ENCODE measurements at places on chromosomes 5 and 9.
A peak's percentile ranks its signal among the peaks of the same experiment; 100 is the strongest.

DNA sequence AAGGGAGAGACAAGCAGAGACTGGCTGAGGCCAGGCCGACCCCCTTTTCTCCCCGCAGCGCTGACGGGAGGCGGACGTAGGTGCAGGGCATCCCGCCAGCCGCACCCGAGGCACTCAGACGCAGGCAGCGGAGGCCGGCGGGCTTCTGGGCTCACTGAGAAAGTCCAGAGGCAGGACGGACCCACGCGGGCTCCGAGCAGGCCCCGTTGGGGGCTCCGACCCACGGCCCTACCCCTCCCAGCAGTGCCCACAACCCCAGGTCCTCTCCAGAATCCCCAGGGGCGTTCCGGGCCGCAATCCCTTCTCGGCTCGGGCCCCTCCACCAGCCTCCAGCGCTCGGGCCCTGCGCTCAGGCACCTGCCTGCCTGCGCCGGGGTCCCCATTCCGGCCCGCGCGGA lies 543 bp downstream of the MTMR12 start:
- no peak for DNase-seq

- DNase-seq: no peak
Measured at GRCh38 chr9:110650261-110650660, 18.3 kb upstream of the MUSK start.

- no peak for DNase-seq
Measured at GRCh38 chr5:98604721-98605425, 168.6 kb upstream of the RGMB start.

GRCh38 chr5:17167171-17167891 lies 50.1 kb upstream of the BASP1 start:
- no peak for DNase-seq

- DNase-seq: peak; percentile 15
Measured at GRCh38 chr9:123338710-123339665, 17.0 kb upstream of the CRB2 start.

GRCh38 chr5:131378721-131379541 lies 115.1 kb downstream of the CDC42SE2 start:
- no peak for DNase-seq

DNA sequence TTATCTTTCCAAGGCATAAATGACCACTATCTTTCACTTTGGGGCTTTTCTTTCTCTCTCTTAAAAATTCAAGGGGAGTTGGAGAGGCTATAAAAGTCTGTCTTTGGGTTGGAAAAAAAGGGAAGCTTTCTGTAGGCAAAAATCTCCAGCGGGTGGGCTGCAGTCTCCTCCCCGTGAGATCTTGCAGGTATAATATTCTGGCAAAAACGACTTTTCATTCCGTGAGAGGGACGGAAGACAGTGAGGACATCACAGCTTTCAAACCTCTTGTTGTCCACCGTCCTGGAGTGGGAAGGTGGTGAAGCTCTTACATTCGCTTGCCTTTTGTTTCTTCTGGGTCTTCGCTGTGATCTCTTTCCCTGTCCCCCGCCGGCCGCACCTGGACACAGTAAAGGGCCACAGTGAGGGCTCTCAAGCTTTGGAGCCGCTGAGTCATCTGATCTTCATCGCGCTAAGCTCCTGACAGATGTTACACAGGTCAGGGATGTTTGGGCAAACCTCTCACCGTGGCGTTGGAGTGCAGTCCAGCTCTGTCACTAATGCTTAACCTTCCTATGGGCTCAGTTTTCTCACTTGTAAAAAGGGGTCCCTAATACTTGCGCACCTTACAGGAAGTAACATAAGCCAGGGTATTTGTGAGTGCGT lies 61.9 kb upstream of the MEGF10 start:
- DNase-seq: no peak

GRCh38 chr9:120833325-120833724 lies 9.4 kb downstream of the PSMD5 start:
- no peak for DNase-seq

- no peak for DNase-seq
Measured at GRCh38 chr9:107438211-107439031, 51.1 kb downstream of the KLF4 start.

- DNase-seq: no peak
Measured at GRCh38 chr5:140671472-140672125, 1.8 kb downstream of the DND1 start.

DNA sequence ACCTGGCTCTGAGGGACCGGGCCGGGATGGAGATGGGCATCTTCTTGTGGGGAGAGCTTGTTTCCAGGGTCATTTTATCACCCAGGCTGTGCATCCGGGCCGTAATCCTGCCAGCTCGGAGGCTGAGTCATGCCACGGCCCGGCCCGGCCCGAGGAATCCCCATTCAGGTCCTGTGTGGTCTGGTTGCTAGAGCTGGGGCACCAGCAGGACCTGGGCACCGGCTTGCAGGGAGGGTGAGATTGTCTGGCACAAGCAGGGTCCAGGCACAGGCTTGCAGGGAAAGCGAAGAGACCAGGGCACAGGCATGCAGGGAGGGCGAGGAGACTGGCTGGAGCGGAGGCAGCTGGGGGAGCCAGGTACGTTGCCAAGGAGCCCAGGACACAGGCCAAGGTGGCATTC lies 106.8 kb downstream of the RXRA start:
- no peak for DNase-seq

DNA sequence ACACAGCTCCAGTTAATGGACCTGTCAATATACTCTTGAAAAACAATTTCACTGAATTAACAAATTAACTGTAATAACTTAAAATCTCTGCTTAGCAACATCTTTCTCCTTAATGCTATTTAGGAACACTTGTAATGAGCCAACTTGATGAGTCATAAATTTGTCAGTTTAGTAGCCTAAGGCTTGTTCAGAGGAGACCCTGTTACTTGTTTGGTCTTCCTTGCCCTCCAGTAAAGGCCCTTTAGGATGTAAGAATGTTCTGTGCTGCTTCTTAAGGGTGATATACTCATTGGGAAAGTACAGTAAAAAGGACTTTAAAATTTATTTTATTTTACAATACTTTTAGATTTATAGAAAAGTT lies 11.4 kb upstream of the MATR3 start:
- no peak for DNase-seq

DNA sequence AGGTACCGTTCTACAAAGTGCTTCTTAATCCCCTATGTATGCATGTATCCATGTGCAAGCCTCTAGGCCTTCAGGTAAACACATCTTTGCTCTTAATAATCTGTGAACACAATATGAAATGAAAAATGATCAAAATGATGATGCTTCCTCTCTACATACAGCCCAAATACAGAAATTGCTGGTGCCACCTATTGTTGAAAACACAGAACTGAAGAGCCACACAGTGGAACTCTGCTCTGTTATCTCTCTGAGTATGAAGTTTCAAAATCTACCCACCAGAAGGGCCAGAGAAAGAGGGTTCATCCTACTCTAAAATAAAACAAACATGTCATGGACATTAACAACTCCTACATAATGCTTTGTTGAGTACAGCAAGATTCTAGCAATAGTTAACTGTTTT lies 71.3 kb downstream of the GLIS3 start:
- DNase-seq: no peak

- no peak for DNase-seq
Measured at GRCh38 chr9:129306318-129306973, 128.4 kb upstream of the IER5L start.

DNA sequence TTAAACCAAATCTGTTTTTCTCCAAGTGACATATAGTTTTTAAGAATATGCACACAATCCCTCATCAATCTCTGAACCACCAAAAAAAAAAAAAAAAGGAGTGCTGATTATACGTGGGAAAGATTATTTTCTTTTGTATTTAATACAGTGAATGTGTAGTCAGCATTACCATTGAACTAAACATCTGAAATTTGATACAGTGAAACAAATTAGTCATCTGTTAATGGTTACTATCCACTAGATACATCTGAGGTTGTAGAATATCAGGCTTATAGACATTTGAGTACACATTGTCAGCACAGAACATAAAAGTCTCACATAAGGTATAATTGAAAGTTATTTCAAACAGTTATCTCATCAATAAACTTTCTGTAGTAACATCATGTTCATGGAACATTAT lies 87.0 kb downstream of the SLF1 start:
- DNase-seq: no peak

DNA sequence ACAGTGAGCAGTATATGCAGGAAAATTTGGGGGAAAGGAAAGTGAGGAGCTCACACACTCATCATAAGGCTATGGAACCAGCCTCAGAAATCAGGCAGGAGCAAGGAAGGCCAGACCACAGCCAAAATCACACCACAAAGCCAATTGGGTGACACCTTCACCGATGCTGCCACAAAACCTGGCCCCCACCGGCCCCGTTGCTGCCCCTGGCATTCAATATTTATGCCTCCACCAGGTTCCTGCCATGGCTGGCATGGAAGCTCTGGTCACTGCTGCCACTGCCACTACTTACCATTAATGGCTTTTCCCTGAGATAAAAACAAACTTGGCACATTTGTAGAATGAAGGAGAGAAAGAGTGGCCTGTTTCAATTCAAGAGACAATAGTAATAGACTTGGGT lies 28.7 kb upstream of the RARS1 start:
- no peak for DNase-seq

GRCh38 chr9:92160786-92161185 lies 45.6 kb upstream of the SPTLC1 start:
- DNase-seq: no peak

GRCh38 chr9:88672874-88673689 lies 138.1 kb downstream of the NXNL2 start:
- no peak for DNase-seq

DNA sequence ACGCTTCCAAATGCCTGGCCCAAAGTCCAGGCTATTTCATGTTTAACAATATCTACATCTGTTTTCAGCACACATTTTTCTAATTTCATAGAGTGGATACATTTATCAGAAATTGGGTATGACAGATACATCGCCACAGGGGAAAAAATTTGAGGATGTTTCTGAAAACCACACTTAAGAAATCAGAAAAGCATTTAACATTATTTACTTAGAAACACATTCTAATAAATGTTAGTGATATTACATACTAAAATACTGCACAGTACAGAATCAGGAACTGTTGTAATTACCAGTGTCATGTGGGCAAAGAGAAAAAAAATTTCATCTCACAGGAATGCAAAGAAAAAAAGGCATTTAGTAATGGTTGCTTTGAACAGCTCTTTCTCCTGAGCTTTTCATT lies 310.5 kb upstream of the KIF2A start:
- no peak for DNase-seq

DNA sequence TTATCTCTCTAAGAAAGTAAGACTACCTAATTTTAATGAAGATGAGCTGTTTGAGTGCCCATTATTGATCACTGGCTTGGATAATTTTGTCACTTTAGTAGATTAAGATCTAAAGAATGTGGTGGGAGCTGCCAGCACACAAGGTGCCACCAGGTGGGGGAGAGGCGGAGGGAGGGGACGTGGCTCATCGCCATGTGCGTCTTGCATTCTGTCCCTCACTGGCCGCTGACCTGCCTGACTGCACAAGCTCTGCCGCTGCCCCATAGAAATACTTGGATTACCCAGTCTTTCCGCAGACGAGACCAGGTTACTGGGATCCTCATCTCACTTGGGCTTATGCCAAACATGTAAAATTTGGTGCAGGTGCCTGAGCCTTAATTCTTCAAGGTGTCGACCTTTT lies 37.6 kb downstream of the RHOBTB3 start:
- DNase-seq: no peak

- DNase-seq: no peak
Measured at GRCh38 chr9:70010015-70010414, 33.6 kb upstream of the MAMDC2 start.

- no peak for DNase-seq
Measured at GRCh38 chr9:117354244-117354847, 60.5 kb downstream of the ASTN2 start.

DNA sequence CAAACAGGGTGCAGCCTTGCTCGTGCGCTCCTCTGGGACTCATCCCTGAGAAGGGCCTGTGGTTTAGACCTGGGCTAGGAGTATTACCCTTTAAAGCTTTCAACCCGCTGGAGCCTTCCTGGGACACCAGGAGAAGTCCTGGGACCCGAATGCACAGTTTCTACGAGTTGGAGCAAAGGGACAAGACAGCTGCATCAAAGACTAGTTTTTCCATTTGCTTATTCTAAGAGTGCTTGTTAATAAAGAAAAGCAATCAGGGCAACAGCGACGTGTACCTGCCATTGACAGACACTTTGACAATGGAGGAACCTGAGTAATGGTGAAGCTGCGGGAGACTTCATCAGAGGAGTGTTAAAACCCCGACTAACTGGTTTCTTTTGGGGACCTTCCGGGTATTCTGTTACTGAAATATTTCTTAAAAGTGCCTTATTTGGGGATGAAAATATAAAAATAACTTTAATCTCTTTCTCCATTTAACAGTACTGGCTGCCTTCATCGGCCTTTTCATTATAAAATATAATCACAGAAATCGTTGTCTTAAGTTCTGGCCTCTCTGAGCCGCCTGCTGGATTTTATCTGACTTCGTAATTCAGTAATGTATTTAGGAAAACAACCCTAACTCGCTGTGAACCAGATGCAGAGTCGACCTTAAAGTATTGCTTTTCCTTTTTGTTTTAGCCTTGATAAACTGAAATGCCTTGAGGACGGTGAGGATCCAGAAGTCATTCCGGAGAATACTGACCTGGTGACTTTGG lies 732 bp downstream of the SNAPC3 start:
- peak; percentile 13 for DNase-seq

GRCh38 chr5:5398071-5398470 lies 24.4 kb upstream of the ICE1 start:
- DNase-seq: no peak

- DNase-seq: peak; percentile 3
Measured at GRCh38 chr5:76714751-76715485, 1.0 kb upstream of the F2R start.

GRCh38 chr5:15992918-15993317 lies 186.7 kb downstream of the MARCHF11 start:
- DNase-seq: no peak

GRCh38 chr9:113525831-113526230 lies 62.3 kb downstream of the RGS3 start:
- DNase-seq: no peak

DNA sequence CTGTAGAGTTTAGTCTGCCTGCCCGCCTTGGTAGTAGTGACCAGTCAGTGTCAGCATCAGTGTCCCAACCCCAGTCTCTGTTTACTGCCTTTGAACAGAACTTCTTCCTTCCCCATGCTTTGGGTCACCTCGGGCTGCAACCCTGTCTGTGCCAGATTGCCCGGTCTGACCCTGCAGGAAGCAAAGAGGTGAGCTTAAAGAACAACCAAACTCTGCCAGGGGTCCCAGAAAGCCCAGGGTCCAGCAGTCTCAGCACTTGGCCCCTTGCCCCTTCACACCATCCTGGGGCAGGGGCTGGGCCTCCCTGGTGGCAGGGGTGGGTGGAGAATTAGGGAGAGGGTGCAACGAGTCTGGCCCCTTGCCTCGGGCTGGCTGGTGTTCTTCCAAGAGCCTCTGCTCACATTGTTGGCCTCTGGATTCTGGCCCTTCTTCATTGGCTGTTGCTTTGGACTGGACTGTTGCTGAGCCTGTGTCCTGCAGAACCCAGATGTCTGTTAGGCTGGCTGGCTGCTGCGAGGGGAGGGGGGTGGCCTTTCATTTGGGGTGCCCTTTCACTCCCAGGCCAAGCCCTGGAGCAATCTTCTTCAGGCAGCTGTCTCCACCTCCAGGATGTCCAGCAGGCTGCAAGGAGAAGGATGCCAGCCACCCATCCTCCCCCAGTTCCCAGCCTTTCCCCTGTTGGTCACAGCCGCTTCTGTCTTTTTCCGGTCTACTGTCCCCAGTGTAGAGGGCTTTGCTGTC lies 51.2 kb downstream of the SAR1B start:
- no peak for DNase-seq

Data from CD8-positive, alpha-beta memory T cell (primary cell).